ENCODE measurements at places on chromosomes 12 and 14.

- DNase-seq: no peak
These were observed 118.8 kb downstream of the LLPH start for GRCh38 chr12:66011731-66012130.

DNA sequence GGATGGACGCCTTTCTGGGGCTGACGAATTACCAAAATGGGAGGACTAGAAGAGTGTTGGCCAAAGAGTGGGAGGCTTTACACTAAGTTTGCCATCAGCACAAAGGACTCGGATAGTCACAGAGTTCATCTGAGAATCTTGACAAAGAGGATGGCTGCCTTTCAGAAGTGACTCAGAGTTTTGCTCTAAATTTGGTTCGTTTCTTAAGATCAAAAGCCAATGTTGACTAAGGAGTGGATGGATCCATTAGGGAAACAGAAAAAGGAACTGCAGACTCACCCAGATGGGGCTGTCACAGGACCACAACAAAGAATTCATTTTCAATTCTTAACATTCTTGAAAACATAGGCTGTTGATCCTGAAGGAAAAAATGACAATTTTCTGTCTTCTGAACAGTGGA lies 81.3 kb upstream of the DUSP6 start:
- DNase-seq: no peak

DNA sequence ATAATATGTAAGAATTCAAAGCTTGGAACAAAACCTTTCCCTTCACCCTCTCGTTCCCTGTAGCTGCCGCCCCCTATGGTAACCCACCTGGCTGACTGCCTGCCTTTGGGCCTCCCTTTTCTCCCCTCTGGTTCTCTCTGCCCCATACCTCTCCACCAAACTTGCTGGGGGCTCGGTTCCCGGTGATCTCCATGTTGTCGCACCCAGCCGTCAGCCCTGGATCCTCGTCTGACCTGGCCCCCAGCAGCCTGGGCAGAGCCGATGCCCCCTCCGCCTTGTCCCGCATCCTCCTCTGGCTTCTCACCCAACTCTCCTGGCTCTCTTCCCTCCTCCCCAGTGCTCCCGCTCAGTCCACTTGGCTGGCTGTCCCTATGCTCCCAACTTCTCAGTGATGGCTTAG lies 4.5 kb downstream of the CYP46A1 start:
- DNase-seq: no peak

DNA sequence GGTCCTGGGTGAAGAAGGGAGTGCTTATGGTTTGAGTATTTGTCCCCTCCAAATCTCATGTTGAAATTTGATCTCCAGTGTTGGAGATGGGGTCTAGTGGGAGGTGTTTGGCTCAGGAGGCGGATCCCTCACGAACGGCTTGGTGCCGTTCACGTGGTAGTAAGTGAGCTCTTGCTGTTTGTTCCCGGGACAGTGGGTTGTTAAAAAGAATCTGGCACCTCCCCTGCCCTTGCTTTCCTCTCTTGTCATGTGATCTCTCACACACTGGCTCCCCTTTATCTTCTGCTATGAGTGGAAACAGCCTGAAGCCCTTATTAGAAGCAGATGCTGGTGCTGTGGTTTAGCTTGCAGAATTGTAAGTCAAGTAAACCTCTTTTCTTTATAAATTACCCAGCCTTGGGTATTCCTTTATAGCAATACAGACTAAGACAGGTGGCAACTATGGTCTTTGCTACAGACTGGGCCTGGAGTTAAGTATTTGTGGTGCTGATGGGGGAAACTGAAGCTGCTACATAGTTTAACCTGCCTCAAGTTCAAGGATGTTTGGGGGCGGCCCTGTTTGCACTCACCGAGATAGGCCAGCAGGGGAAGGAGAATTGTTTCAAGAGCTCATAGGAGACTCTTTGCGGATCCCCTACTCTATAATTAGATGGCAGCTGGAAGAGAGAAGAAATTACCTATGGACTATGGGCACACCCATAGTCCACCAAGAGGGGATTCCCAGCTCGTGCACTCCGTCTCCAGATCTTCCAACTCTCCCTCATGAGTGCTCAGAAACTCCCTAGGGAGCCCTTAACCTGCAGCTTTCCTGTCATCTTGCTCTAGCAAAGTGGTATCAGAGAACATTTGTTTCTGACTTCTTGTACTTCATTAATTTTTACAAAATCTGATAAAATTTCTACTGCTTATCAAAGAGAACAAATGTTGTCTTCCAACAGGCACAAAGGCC lies 164.6 kb downstream of the SLC15A5 start:
- no peak for DNase-seq

All from activated T-cell treated with anti-CD3 and anti-CD28 coated beads, Interleukin-2, amount 50 U/mL, for 72 hours (primary cell).